ENCODE measurements at places on chromosomes 6 and 20. TPM values are rescaled to one million over a fixed set of nuclear protein-coding genes. Genes with fewer than 3 reads are reported as not detected.

- H3K27ac ChIP-seq = peak within 1 kb of the TSS; percentile 100
- DNase-seq = peak; percentile 30
- no peaks in the 10 kb centered on the region for H3K36me3 ChIP-seq
- peak within 1 kb of the TSS; percentile 97 for H3K4me3 ChIP-seq
- H3K27me3 ChIP-seq = no peaks in the 10 kb centered on the region
Observed at GRCh38 chr6:149317644-149318571, at the start of gene TAB2. TAB2 (plus strand) TSS chr6:149317712; CDS start chr6:149369998, 52,286 bp downstream.

- H3K4me3 ChIP-seq = no peak overlapping the region
- H3K36me3 ChIP-seq = no peaks in the 10 kb centered on the region
- no peak overlapping the region for H3K27ac ChIP-seq
- H3K27me3 ChIP-seq = no peaks in the 10 kb centered on the region
- H3K4me1 ChIP-seq = no peaks in the 10 kb centered on the region
Observed at GRCh38 chr6:157220485-157220884, 102.8 kb downstream of the TMEM242 start.

DNA sequence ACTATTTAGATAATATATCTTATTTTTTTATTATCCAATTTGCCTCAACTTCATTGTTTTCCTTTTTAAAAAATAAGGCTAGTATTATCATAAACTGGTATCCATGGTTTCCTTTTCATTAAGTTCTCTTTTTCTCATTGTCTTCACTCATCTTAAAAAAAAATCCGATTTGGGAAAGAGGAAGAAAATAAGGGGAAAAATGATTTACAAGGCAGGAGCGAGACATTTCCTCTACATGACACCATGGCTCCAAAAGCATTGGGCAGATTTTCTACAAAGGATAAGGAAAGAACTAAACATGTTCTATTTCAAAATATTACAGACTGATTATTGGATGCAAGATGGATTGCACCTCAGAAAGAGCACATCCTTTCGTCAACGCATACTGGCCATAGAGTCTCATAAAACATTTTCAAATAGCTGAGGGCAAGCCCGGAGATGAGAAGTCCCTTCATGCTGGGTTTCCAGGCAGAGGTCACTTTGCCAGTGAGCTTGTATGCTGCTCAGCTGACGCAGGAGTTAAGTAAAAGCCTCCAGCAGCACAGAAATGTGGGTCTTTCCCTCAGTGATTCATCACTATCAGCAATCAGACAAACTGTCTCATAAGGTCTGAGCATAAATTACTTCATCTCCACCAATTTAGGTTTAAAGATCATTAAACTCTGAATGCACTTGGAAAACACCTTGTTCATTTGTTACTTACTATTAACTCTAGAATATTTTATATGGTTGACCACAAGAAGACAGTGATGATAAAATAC lies 129.0 kb upstream of the TNFAIP3 start:
- no peaks in the 10 kb centered on the region for H3K36me3 ChIP-seq
- peaks cover 23% of the 10 kb centered on the region for H3K4me1 ChIP-seq
- no peak for DNase-seq
- H3K27ac ChIP-seq = no peak overlapping the region
- no peak overlapping the region for H3K4me3 ChIP-seq

DNA sequence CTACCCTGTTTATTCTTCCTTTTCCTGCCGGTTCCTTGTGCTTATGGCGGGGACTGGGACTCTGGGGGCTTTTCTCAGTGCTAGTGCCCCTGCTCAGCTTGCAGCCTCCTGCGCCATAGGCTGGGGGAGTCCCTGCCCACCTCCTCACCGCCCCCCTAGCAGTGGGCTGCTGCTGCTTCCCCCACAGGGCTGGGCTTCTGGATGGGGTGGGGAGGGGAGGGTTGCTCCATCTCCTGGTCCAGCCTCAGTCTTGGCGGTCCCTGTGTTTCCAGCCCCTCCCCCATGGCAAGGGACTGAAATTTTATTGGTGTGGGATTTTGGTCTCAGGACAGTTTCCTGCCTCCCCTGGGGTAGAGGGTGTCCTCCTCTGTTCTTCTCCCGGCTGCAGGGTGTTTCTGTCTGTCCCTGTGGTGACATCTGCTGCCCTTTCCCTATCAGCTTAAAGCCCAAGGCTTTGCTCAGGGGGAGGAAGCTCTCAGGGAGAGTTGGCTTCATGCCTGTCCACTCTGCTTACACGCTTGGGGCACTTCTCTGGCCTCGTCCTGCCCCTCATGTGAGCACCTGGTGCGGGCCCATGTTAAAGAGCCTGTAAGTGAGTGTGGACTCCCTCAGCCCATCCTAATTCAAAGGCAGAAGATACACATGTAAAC lies 100.6 kb downstream of the HIVEP1 start:
- no peaks in the 10 kb centered on the region for H3K27me3 ChIP-seq
- no peak overlapping the region for H3K27ac ChIP-seq
- no peak overlapping the region for H3K4me3 ChIP-seq
- no peaks in the 10 kb centered on the region for H3K4me1 ChIP-seq
- DNase-seq = no peak

GRCh38 chr6:4581468-4582385 lies 194.5 kb upstream of the CDYL start:
- H3K36me3 ChIP-seq = no peaks in the 10 kb centered on the region
- no peaks in the 10 kb centered on the region for H3K4me1 ChIP-seq
- H3K4me3 ChIP-seq = no peak overlapping the region
- no peaks in the 10 kb centered on the region for H3K27me3 ChIP-seq
- no peak for DNase-seq
- H3K27ac ChIP-seq = no peak overlapping the region

DNA sequence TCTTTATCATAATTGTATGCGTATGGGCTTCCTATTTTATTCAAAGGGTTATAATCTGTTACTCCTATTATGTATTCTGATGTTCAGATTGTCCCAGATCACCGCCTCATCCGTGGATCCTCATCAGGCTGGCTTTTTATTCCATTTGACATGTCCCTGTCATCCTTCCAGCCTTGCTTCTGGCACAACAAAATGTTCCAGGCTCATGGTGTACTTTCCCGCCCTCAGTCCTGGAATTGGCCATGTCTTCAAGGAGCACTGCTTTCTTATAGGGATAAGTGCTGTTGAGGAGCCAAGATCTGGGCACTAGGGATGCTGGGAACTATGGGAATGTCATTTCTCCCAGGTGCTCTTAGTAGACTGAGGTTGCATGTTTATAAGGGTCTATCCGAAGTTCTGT lies 207.8 kb downstream of the JARID2 start:
- peaks cover 9% of the 10 kb centered on the region for H3K4me1 ChIP-seq
- no peaks in the 10 kb centered on the region for H3K36me3 ChIP-seq
- DNase-seq = peak; percentile 61
- H3K27me3 ChIP-seq = no peaks in the 10 kb centered on the region

GRCh38 chr6:64230530-64230929 lies 594.9 kb downstream of the PHF3 start:
- H3K27ac ChIP-seq = no peak overlapping the region
- no peak overlapping the region for H3K4me3 ChIP-seq
- no peaks in the 10 kb centered on the region for H3K36me3 ChIP-seq
- no peaks in the 10 kb centered on the region for H3K4me1 ChIP-seq

GRCh38 chr6:3795836-3796718 lies 44.6 kb upstream of the PXDC1 start:
- H3K27ac ChIP-seq = peak overlapping the region; percentile 59
- no peaks in the 10 kb centered on the region for H3K27me3 ChIP-seq
- no peak for DNase-seq
- no peak overlapping the region for H3K4me3 ChIP-seq
- H3K36me3 ChIP-seq = no peaks in the 10 kb centered on the region

- H3K4me3 ChIP-seq = no peak overlapping the region
- H3K27ac ChIP-seq = no peak overlapping the region
- no peaks in the 10 kb centered on the region for H3K36me3 ChIP-seq
- H3K27me3 ChIP-seq = no peaks in the 10 kb centered on the region
- peaks cover 10% of the 10 kb centered on the region for H3K4me1 ChIP-seq
Observed at GRCh38 chr6:137746264-137746663, 120.8 kb upstream of the TNFAIP3 start.

GRCh38 chr6:158654498-158654897 lies 4.6 kb downstream of the SYTL3 start:
- no peak for DNase-seq
- H3K27ac ChIP-seq = peak overlapping the region; percentile 55
- H3K36me3 ChIP-seq = no peaks in the 10 kb centered on the region
- H3K27me3 ChIP-seq = no peaks in the 10 kb centered on the region

DNA sequence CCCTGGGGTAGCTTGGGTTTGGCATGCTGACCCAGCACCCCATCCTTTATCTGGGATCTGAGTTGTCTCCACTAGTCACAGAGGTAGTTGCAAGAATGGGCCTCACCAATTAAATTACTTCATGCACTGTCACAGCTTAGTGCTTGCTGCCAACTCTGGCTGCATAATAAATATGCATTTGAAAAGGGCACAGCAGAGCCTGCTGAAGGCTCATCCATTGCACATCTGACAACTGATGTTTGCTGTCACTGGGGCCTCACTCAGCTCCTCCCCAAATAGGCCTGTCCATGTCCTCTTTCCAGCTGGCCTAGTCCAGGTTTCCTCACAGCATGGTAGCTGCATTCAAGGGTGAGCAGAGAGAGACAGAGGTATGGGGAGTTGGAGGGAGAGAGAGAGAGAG lies 13.3 kb upstream of the NXT1 start:
- H3K27ac ChIP-seq = no peak overlapping the region
- DNase-seq = no peak
- no peaks in the 10 kb centered on the region for H3K27me3 ChIP-seq
- no peaks in the 10 kb centered on the region for H3K36me3 ChIP-seq
- H3K4me3 ChIP-seq = no peak overlapping the region

- H3K36me3 ChIP-seq = no peaks in the 10 kb centered on the region
- no peaks in the 10 kb centered on the region for H3K27me3 ChIP-seq
Observed at GRCh38 chr6:48184648-48185047, 73.7 kb upstream of the PTCHD4 start.

DNA sequence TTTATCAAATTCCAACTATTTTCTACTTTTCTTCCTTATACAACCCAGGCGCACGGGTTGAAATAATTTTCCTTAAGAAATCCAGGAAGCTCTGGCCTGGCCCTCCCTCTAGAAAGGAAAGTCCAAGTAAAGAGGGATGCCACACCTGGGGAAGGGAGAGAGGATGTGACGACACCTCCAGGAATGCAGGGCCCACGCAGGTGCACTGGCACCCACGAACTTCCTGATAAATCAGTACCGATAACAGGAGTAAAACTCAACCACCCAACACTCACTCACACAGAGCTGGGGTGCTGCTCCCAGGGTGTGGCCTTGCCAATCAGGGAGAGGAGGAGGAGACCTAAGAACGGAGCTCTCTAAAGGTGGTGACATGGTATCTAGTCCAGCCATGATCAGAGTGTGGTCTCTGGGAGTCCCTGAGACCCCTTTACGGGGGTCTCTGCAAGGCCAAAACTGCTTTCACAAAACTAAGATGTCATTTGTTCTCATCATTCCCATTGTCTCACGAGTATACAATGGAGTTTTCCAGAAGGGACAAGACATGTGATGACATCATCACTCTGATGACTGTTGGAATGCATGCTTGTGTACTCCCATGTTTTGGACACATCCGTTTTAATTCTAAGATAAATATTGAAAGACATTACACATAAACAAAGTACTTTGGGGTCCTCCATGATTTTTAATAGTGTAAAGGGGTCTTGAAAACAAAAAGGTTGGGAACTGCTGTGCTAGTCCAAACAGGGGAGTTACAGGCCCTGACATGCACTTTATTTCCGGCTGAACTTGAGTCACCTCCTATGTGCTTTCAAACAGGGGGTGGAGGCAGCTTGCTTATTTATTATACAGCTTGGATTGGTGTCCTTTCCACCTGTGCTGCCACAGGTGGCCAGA lies 2.2 kb upstream of the PARD6B start:
- no peak for DNase-seq
- H3K4me3 ChIP-seq = no peak overlapping the region
- H3K36me3 ChIP-seq = no peaks in the 10 kb centered on the region
- peak overlapping the region; percentile 68 for H3K27ac ChIP-seq

DNA sequence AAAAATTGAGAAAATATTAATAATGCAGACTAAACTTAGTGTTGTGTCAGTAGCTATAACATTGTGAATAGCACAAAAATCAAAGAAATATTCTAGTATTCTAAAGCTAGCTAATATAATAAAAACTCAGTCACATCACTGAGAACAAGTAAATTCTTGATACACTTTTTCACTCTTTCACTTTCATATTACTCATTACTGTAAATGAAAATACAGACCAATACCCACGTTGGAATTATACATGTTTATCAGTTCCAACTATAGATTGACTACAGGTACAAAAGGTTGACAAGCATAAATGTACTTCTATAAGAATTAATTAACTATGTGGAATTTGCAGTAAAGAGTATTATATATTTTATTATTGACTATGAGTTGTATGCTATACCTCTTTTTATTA lies 1043.4 kb upstream of the FLRT3 start:
- no peaks in the 10 kb centered on the region for H3K36me3 ChIP-seq
- H3K4me1 ChIP-seq = no peaks in the 10 kb centered on the region
- no peak for DNase-seq
- H3K27me3 ChIP-seq = no peaks in the 10 kb centered on the region
- no peak overlapping the region for H3K27ac ChIP-seq

- no peaks in the 10 kb centered on the region for H3K36me3 ChIP-seq
- H3K4me1 ChIP-seq = no peaks in the 10 kb centered on the region
- no peak overlapping the region for H3K4me3 ChIP-seq
- H3K27me3 ChIP-seq = peaks cover 7% of the 10 kb centered on the region
- DNase-seq = no peak
Observed at GRCh38 chr6:1055015-1055921, 256.6 kb upstream of the FOXQ1 start.

Gene HCRTR2
- not detected for total RNA-seq

Gene MYT1
- total RNA-seq = not detected

Gene GTSF1L
- not detected for total RNA-seq

Gene GLP1R
- total RNA-seq = 0.20 TPM

Gene EFCAB8
- total RNA-seq = 0.30 TPM

Gene GGTLC1
- not detected for total RNA-seq

Gene CGAS
- 5.9 TPM for total RNA-seq
